ENCODE measurements at places on chromosomes 2 and 18.

- no peak for DNase-seq
These were observed 4.8 kb upstream of the IHH start for GRCh38 chr2:219065484-219065883.

- no peak for DNase-seq
These were observed 32.3 kb downstream of the ITSN2 start for GRCh38 chr2:24328010-24328409.

GRCh38 chr2:205589479-205589878 lies 92.8 kb upstream of the NRP2 start:
- DNase-seq, result no peak

DNA sequence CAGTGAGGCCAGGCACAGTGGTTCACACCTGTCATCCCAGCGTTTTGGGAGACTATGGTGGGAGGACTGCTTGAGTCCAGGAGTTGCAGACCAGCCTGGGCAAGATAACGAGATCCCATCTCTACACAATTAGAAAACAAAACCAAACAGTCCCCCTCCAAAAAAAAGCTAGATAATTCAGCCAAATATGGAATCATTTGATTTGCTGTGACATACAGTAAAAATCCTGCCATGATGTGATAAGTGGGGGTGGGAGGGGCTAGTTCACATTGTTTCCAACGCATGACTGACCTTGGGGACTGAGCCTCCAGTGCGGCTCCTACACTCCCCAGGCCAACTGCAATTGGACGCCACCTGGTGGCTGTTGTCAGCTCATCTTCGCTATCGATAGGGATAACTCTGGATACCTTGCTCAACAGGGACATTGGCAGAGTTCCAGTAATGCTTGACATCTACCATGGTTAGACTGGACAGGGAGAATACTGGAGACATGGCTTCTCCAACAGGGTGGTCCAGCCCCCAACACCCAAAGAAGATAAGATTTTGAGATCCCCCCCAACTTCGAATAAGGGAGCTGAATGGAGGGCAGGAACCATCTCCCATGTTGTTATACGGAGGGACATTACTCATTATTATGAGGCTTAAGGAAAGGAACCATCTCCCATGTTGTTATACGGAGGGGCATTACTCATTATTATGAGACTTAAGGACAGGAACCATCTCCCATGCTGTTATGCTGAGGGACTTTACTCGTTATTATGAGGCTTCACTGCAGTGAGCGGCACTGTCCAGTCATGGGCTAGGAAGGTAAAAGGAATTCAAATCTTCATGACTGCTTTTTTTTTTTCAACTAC lies 135.9 kb downstream of the TGIF1 start:
- peak; percentile 77 for DNase-seq

- no peak for DNase-seq
These were observed 182.3 kb downstream of the KLHL29 start for GRCh38 chr2:23567161-23567756.

- DNase-seq, result no peak
These were observed 63.2 kb downstream of the POLE4 start for GRCh38 chr2:75021672-75022071.
